ENCODE measurements at places on chromosomes 11 and 22.

- no peak for DNase-seq
Measured at GRCh38 chr11:47995360-47995769, 15.0 kb downstream of the PTPRJ start.

- no peak for DNase-seq
Measured at GRCh38 chr11:45959851-45960250, 37.4 kb downstream of the LARGE2 start.

- no peak for DNase-seq
Measured at GRCh38 chr11:128931668-128932067, 11.0 kb downstream of the TP53AIP1 start.

GRCh38 chr11:102280245-102280833, 36.9 kb upstream of the BIRC3 start:
- DNase-seq, result no peak

- DNase-seq, result peak; percentile 6
Measured at GRCh38 chr11:125348674-125349309, 147.3 kb downstream of the FEZ1 start.

DNA sequence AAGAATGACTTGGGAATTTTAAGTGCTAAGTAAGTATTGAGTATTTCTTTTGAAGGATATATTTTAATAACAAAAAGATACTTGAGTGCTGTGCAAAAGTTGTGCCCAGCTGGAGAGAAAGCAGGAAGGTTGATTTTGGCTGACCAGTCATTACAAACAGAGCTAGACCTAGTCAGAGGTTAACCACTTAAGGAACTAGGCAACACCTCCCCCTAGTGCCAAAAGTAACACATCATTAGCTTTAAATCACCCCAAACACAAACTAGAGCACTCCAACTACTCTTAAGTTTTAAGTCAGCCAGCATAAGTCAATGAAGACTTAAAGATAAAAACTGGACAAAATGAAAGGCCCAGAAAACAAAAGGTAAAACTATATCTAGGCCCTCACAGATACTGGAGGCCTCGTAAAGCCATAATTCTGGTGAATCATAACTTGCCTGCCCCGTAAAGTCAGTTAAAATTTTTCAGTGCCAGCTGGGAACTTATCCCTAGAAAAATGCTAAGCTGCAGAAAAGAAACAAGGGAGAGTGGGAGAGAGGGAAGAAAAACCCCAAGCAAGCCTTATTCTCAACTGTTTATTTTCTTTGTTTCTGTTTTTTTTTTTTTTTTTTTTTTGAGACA, 4.6 kb downstream of the TMEM9B start:
- DNase-seq, result peak; percentile 68

GRCh38 chr11:113695207-113695606, 10.9 kb downstream of the TMPRSS5 start:
- no peak for DNase-seq

DNA sequence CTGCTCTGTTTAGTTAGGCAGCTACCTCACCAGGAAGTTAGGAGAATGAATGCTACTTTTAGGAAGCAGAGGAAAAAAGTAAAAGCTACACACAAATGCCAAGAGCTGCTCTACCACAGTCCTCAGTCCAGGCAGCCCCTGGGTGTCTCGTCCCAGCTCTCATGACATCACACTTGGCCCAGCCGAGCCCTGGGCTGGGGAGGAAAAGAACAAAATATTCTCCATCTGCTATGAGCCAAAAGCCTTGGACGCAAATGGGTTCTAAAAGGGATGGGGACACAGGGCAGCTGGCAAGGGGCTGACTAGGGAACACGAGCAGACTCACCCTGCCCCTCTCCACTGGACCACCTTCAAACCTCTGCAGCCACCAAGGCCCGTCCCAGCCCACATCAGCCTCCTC, 26.1 kb downstream of the TMEM184B start:
- no peak for DNase-seq

DNA sequence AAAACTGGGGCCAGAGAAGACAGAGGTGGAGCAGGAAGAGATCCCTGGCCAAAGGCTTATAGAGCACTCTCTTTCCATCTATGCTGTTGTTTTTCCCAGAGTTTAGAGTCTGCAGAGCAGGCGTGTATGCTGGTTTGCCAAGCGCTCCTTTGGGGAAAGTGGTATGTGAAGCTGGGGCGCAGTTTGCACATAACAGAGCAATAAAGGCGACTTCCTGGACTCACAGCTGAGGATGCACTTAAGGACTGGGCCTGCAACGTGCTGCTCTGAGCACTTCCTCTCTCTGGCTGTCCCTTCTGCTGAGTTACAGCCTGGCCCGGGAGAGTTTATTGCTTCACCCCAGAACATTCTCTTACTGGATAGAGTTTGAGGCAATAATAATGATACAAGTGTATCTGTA, 41.7 kb downstream of the THAP12 start:
- DNase-seq, result peak; percentile 81

GRCh38 chr11:62451241-62451621, 32.4 kb downstream of the SCGB1A1 start:
- DNase-seq, result no peak

DNA sequence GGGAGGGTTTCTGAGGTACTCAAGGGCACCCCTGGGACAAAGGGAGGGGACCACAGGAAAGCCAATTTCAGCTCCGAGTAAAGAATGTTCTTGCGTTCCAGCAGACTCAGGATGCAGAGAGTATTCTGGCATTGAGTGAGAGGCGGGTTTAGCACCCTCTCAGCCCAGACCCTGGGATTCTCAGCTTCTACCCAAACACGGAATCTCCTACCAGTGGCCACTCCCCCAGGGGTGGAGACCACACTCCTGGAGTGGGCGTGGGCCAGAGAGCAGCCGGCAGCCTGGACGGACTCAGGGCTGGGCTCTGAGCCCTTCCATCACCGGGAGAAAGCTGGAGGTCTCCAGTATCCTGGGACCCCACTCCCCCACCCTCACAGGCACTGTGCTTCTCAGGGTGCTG, 26.1 kb upstream of the TTLL12 start:
- DNase-seq, result no peak

- no peak for DNase-seq
Measured at GRCh38 chr22:35681454-35682052, 33.3 kb downstream of the APOL6 start.

- DNase-seq, result no peak
Measured at GRCh38 chr11:75338516-75339208, 12.8 kb downstream of the ARRB1 start.

DNA sequence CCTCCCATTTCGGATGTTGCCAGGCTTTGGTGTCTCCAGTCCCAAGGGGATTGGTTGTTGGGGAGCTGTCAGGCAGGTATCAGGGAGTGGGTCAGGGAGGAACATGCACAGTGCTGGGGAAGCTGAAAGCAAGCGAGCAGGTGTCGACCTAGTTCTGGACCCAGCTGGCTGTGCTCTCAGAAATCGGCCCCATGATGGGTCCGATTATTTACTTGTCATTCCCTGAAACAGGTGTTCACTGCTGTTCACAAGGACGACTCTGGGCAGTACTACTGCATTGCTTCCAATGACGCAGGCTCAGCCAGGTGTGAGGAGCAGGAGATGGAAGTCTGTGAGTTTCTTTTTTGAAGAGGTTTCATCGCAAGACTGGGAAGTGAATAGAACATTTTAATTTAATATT, 76.8 kb downstream of the JAM3 start:
- DNase-seq, result no peak

GRCh38 chr22:18152519-18152918, 2.5 kb downstream of the USP18 start:
- no peak for DNase-seq

DNA sequence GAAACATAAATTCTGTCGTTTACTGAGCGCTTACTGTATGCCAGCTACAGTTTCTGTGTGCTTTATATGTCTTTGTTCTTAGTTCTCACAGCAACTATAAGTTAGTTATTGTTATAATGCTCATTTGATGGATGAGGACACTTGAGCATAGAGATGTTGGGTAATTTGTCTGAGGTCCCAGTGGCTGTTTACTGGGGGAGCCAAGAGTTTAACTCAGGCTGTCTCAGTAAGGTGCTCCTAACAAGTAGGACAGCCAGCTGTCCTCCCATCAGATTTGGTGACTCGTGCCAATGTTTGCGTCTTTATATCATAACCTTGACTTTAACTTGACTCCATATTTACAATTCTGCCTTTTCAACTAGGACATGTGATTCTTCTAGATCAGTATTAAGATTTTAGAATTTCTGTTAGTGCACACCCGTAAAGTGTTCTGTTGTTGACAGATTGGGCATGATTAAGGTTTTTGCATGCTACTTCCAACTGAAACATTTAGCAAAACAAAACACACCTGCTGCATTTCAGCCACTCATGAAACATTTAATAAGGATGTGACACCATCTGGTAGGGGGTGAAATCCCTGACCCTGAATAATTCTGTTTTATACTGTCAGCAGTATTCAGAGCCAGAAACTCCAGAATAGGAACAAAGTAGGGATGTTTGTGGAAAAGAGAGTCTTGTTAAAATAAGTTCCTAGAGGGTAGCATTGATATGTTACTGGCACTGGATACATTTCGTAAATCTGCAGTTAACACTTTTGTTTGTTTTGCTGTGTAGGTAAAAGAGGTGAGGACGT, 1.9 kb downstream of the REXO2 start:
- DNase-seq, result no peak

GRCh38 chr22:42807185-42807584, 49.9 kb downstream of the ARFGAP3 start:
- no peak for DNase-seq

DNA sequence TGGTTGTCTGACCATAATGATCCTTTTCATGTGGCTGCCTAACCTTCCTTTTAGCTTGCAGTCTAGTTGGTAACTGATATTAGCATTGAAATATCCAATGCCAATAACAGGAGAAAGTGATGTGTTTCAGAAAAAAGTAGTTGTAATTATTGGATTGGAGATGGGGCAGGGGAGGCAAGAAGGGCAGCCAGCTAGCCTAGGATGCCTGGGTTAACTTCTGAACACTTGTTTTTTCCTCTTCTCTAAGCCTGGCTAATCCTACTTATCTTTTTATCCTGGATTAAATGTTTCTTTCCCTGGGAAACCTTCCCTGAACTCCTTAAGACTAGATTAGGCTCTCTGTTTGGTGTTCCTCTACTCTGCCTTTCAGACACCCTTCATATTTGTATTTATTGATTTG, 380.2 kb downstream of the TMEM135 start:
- no peak for DNase-seq

DNA sequence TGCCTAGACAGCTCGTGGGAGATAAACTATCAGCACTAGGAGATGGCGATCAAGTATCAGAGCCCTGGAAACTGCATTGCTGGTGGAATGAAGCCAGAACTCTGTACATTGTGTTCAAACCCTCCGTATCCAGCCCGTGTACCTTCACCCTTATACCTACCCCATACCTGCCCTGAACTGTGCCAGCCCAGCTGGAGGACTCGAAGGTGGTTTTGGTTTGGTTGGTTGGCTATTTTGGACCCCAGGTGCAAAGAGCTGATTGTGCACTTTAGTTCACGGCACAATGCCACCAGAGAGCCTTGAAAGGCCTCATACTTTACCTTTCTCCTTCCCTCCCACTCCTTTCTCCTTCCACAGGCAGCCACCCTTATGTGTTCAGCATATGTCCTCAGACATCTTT, 16.0 kb downstream of the FAM83F start:
- no peak for DNase-seq

DNA sequence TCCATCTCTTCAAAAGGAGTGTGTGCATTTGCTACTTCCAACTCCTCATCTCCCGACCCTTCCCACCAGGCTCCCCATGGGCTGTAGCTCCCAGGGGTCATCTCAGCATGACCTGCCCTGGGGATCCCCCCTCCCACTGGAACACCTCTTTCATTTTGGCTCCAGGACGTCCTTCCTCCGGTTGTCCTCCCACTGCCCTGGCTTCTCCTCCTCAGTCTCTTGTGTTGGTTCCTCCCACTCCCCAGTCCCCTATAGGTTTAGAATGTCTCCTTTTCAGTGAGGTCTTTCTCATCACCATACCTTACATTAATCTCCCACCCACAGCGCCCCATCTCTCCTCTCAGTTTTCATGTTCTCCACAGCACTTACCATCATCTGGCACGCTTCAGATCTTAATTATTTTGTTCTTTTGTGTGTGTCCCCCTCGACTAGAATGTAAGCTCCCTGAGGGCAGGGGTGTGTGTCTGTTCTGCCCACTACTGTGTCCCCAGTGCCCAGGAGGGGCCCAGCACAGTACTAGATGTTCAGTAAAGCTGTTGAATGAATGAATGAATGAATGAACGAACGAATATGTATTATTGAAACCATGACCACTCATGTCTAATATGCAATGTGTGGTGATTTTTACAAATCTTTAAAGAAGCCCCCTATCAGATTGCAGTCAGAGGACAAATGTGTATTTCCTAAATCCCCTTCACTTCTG, 2.0 kb upstream of the TMA7B start:
- no peak for DNase-seq

DNA sequence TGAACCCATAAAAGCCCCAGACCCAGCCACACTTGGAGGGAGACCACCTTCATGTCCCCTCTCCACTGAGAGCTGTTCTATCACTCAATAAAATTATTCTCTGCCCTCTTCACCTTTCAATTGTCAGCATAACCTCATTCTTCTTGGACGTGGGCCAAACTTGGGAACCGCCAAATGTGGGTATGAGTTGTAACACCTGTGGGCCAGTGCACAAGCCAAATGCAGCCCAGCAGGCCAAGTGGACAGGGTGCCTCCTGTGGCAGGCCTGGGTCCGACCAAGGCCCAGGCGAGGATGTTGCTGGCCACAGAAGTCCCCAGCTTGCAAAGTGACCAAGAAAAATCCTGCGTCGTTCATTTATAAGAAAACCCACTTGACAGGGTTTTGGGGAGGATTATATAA, 621.2 kb downstream of the METTL15 start:
- no peak for DNase-seq

DNA sequence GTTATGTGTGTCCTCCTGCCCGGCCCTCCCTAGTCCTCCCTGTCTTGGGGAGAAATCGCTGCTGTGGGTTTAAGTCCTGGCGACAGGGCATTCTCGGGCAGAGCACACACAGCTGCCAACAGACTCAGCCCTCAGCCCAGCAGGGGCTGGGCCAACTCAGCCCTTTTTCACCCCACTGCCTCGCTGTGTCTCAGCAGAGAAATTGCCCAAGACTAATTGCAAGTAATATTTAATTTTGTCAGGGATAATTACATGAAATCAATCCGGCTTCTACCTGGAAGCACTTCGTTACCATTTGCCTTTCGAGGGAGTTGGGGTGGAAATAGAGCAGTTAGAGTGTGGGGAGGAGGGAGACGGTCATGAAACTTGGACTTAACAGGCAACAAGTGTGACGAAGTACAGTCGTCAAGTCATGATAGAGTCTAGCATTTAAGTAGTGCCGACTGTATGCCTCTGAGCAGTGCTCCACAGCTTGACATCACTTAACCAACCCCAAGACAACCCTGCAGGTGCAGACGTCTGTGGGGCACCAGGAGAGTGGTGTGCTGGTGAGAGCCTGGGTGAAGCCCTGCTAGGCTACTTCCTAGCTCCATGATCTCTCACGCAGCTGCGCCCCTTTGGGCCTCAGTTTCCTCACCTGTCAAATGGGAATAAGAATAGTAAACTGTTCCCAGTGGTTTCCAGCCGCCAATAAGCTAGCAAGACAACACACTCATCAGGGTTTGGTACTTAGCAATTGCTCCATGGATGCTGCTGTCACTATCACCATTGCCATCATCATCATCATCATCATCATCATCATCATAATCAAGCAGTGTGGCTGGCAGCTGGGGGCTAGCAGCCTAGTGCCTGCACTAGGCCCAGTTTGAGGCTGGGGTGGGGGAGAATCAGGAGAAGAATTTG, 29.2 kb downstream of the MN1 start:
- DNase-seq, result no peak

- DNase-seq, result no peak
Measured at GRCh38 chr22:47119181-47119580, 356.7 kb downstream of the TBC1D22A start.

GRCh38 chr11:9057888-9058287, 33.5 kb downstream of the SCUBE2 start:
- no peak for DNase-seq

- DNase-seq, result no peak
Measured at GRCh38 chr11:21839796-21840195, 353.1 kb upstream of the ANO5 start.

Data from CD14-positive monocyte (primary cell).